NCI-H146 (cell line): ENCODE measurements at places on chromosomes 7 and 10.

DNA sequence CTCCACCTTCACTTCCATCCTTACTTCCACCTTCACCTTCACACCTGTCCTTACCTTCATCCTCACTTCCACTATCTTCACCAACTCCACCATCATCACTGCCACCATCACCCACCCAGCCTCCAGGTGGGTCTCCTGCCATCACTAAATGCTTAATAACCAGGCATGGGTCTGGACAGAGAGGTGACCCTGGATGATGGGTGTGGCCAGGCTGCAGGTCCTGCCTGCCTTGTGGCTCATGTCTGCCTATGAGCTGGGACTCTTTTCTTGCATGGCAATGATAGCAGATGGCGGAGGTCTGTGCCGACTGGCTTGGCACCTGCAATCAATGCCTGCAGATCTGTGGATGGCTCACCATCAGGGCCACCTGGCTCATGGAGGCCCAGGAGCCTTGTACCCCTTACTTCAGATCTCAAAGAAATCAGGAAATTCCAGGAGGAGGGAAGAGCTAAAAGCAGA, 60.1 kb upstream of the ELN start:
- DNase-seq: no peak

DNA sequence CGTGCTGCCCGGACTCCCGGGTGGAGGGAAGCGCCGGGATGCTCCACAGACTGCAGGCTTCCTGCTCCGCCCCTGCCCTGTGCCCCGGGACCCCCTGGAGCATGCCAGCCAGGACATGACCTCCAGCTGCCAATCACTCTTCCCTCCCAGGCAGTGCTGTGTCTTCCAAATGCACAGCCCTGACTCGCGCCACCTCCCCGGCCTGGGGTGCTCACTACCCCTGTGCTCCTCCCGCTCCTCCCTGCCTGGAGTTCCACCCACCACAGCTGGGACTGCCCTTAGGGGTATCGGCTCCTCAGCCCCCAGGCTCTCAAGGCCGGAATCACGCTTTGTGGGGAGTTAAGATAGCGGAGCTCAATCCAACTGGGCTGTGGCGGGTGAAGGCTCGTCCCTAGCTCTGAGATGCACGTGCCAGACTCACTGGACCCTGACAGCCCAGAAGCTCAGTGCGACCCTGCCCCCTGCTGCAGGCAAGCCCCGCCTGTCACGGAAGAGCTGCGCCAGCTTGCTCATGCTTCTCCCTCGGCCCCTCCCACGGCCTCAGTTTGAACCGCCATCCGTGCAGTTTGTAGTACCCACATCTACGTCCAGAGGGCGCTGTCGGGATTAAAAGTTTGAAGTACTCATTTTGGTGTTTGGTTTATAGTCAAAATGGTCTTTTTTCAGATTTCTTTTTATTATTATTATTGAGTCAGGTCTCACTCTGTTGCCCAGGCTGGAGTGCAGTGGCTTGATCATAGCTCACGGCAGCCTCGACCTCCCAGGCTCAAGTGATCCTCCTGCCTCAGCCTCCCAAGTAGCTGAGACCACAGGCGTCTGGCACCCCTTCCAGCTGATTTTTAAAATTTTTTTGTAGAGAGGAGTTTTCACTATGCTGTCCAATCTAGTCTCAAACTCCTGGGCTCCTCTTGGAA, 142.5 kb upstream of the TCERG1L start:
- peak; percentile 33 for DNase-seq

GRCh38 chr10:102782673-102783551, 39.2 kb downstream of the WBP1L start:
- DNase-seq: no peak

- no peak for DNase-seq
Observed at GRCh38 chr10:88271761-88272543, 311.2 kb downstream of the RNLS start.

- DNase-seq: no peak
Observed at GRCh38 chr7:101565601-101566209, 63.4 kb downstream of the MYL10 start.

DNA sequence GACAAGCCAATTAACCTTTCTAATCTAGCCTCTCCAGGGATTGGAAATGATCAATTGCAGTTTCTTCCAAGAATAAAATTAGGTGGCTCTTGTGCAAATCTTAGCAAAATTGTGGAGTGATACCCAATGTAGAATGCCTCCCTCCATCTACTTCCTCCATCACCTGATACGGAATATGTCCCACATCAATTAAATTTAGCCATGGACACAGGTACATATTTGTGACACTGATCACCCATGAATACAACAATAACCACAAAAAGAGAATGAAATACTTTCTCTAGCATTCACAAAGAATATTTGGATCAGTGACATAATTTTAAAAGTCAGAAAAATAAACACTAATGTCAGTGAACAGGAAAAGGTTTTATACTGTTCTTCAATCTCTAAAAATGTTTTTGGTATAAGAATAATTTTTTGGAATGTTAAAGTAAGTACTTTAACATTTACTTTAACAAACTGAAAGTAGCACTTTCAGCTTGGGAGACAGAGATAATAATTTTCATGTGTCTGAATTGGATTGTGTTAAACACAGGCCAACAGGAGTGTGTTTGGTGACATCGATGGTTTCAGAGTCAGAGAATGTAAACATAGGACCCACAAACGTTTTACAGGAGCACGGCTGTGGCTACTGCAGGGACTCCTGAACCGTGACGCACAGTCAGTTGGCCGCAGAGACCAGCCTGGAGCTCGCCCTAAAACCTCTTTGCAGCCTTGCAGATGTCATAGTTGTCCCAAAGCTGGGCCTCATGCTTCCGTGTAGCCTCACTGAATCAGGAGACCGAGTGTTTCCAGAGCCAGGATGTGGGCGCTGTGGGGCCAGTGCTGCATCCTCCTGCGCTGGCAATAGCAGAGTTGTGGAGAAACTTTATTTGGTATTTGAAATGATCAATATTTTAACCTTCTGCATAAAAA, 7.2 kb downstream of the RBM20 start:
- DNase-seq: no peak

GRCh38 chr7:16921644-16922257, 40.0 kb upstream of the AGR3 start:
- DNase-seq: peak; percentile 24

- peak; percentile 66 for DNase-seq
Observed at GRCh38 chr7:16078076-16078952, 343.0 kb downstream of the CRPPA start.

DNA sequence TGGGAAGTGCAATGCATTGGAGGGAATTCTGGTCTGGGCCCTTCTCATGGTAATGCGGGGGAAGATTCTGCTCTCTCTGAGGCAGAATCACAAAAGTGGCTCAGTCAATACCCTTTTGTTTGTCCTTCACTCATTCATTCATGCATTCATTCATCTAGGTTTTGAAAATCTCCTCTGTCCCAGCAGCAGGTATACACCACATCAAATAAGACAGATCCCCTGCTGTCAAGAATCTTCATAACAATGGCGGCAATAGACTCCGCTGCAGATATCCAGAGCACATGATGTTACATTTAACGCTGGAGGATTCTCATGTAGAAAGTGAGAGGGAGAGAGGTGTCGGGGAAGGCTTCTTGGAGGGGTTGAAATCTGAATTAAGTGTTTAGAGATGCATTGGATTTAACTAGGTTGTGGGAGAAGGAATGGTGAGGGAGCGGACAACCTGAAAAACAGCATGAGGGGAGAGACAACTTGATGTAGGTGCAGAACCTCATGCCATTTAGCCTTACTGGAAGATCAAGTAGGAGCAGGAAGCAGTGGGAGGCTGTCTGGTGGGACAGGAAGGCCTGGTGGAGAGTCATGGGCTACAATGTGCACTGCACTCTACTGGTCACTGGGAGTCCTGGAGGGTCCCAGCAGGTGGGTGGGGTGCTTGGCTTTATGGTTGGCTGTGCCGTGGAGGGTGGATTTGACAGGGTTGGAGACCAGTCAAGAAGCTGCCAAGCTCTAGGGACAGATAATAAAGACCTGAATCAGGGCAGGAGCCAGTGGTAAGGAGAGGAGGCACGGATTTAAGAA, 5.2 kb upstream of the FAM180A start:
- DNase-seq: peak; percentile 18

DNA sequence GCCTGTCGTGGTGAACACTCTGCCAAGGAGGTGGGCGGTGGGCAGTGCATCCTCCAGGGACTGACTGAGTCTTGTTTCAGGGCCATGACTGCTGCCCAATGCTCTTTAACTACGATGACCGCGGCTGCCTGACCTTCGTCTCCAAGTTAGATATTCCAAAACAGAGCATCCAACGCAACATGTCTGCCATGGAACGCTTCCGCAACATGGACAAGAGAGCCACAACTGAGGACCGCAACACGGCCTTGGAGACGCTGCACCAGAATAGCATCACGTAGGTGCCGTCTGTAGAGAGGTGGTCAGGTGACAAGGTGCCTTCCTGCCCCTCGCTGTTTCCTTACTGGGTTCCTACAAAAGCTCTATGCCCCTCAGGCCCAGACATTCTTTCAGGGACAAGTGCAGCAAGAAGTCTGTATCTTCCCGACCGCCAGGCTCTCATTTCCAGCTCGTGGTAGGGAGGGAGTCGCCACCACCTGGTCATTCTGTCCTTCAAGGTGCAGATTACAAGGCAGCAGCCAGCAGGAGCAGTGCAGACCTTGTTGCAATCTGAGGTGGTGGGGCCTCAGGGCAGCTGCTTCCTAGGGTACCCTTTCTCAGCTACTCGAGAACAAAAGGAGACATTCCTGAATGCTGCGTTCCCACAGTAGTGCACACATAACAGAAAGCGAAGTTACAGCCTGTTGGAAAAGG, 14.9 kb upstream of the ARPC1B start:
- DNase-seq: no peak

- DNase-seq: no peak
Observed at GRCh38 chr7:107680478-107680877, 19.9 kb downstream of the SLC26A4 start.

DNA sequence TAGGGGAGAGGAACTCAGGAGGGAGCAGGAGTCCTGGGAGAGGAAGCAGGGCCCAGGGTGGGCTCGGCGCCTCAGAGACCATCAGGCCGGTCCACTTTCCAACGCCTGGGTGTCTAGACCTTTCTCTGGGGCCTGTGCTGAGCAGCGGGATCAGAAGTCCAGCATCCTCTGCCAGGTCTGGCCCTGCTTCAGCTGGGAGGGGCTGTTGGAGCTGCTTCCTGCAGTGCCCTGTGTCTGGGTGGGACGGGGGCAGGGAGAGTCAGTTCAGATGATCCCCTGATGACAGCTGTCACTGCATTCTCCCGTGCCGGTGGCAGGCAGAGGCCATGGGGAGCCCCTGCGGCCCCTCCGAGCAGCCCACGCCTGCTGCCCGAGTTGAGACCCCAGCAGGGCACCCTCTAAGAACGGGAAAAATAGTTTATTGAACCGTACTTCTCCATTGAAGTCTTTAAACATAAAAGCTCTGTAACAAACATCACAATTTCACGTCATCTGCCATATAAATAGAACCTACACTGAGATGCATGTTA, 23.3 kb downstream of the AP5Z1 start:
- DNase-seq: no peak

- no peak for DNase-seq
Observed at GRCh38 chr7:84697506-84697905, 489.4 kb downstream of the SEMA3D start.
